Amniotic stem cell (primary cell): ENCODE measurements at places on chromosomes 7 and 10.

GRCh38 chr7:76424413-76425111 lies at the start of gene ZP3:
Gene ZP3, plus strand, starts transcription at chr7:76424950. Its CDS starts 15 bp downstream, at chr7:76424965.
- no peak for DNase-seq

GRCh38 chr10:85459906-85460305 lies 906.7 kb downstream of the GRID1 start:
- no peak for DNase-seq

- DNase-seq: no peak
Measured at GRCh38 chr10:132788831-132789219, 2.9 kb upstream of the NKX6-2 start.

GRCh38 chr7:36547416-36547815 lies 157.8 kb downstream of the ANLN start:
- no peak for DNase-seq

DNA sequence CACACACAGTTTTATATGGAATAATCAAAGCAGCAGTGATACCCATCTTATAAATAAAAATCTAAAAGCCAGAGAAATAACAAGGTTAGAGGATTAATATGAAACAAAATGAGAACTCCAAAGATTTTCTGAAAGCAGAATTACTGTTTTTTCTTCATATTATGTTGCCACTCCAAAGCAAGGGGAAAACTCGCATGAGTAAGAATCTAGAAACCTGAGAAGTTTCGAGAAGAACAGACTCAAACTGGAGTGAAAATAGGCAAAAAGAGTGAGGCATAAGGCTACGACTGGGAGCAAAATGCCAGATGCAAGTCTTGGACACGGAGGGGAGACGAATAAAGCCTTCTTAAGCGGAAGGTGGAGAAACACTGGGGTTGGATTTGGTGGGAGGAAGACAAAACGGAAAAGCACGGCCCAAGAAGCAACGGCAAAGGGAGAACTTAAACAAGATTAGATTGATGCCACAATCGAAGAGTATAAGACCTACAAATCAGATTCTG lies 923 bp downstream of the TNPO3 start:
- no peak for DNase-seq

- no peak for DNase-seq
Measured at GRCh38 chr10:122341141-122341810, 33.2 kb upstream of the PLEKHA1 start.

DNA sequence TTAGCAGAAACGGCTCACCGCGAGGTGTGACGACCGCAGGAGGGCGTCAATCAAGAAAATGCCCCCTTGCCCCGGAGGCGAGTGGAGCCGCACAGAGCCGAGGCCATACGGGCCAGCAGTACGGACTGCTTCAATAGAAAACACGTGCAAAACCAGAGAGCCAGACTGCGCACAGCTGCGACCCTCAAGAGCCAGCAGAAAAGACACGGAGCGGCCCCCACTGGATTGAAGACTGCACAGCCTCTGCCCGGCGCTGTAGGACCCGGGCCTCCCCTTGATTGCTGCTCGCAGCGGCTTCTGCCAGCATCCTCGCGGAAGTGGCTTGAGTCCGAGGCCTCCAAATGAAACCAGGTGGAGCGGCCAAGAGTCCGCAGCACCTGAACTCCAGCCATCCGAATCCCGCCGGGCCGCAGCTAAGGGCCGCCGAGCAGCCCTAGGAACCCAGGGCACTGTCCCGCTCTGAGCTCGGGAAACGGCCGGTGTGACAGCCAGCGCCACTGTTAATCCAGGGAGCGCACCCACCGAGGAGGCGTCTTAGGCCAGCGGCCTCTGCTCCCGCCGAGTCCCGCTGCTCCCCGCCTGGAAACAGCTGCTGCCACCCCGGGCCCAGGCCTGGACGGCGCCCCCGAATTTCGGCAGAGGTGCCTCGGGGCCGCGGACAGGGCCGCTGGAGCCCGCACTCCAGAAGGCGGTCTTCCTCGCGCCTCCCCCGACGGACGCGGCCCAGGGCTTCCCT lies 660 bp upstream of the HHEX start:
- DNase-seq: no peak

DNA sequence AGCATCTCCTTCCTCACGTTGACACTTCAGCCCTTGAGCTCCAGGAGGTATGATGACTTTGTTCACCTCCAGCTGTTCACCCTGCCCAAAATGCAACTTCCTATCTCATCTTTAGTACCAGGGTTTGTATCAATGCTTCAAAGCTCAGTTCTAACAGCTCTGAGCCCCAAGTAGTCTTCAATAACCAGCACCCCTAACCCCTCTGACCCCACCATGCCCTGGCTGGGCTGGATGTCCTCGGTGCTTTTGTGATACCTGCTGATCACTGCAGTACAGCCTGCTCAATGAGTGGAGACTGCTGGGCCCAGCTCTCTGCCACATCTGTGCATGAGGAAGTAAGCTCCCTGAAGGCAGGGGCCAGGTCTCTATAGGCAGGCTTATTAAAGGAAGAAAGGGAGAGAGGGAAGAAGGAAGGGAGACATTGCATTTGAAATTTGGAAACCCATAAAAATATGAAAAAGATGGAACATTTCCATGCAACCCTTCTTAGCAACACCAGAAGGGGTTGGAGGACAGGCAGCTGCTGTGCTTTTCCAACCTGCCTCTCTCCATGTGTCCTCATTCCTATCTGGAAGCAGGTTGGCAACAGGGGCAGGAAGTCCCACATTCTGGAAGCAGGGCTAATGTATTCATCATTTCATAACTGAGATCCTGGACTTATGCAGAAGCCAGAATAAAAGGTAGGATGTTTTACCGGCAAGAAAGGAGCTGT lies 756.1 kb downstream of the GRID1 start:
- no peak for DNase-seq

DNA sequence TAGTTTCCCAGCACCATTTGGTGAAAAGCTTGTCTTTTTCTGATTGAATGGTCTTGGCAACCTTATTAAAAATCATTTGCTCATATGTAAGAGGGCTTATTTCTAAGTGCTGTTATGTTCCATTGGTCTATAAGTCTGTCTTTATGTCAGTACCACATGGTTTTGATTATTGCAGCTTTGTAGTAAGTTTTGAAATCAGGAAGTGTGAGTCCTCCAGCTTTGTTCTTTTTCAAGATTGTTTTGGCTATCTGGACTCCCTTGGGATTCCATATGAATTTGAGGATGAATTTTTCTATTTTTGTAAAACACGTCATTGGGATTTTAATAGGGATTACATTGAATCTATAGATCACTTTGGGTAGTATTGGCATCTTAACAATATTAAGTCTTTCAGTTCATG lies 5.4 kb downstream of the KIF11 start:
- no peak for DNase-seq

- no peak for DNase-seq
Measured at GRCh38 chr7:44569959-44570358, 3.7 kb downstream of the DDX56 start.

DNA sequence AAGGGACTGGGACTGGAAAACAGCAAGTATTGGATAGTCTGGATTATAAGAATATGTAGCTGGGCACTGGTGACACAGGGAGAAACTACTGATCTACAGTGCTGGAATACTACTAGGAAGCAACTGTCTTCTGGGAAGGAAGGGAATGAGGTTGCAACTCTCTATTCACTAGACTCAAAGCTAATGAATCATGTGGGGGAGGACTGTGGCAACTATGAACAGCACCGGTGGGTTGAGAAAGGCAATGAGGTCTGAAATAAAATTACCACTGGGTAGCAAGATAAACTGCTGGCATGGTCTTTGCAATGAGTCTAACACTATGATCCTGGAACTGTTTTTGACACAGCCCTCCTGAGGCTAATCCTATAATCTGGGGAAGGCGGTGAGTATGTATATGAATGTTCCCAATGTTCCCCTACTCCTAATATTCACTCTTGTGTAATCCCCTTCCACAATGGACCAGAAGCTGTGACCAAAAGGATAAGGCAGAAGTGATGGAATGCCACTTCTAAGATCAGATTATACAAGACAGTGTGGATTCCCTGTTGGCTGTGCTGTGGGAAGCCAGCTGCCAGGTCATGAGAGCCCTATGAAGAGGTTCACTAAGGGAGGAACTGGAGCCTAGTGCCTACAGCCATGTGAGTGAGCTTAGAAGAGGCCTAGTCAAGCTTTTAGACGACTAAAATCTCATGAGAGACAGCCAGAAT lies 101.3 kb upstream of the DNAJB12 start:
- DNase-seq: no peak

- no peak for DNase-seq
Measured at GRCh38 chr7:41130086-41130485, 572.8 kb downstream of the INHBA start.

- DNase-seq: no peak
Measured at GRCh38 chr7:19663816-19664462, 44.9 kb downstream of the POLR1F start.

- no peak for DNase-seq
Measured at GRCh38 chr10:58712141-58712540, 199.5 kb downstream of the BICC1 start.

DNA sequence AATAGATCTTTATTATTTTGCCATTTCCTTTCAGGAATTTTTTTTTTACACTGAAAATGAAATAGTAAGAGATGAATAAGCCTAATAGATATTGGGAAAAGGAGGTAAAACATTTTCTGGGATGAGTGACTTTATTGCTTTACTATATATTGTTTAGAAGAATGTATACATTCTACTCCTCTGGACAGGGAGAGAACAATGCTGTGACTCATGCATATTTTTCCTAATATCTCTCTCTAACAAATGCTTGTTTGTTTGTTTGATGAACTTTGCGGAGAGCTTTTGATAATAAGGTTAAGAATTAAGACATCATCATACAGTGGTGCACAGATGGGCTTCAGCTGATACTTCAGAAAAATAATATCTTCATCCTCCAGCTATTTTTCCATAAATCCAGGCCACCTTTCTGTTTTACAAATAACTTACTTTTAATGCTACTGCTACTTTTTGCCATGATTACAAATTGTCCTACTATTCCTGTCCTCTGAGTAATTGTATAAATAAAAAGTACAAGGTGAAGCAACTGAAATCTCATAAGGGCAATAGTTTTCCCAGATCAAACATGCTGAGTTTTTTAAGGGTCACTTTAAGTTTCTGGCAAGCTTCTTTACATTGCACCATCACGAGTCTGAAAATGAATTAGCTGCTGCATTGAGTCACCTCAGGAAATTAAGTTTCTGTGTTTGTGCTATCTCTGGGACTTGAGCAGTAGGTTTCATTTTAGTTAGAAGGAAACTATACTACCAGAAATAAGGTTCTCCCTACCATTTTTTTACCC lies 207.3 kb upstream of the POT1 start:
- DNase-seq: no peak

- no peak for DNase-seq
Measured at GRCh38 chr7:37052705-37053104, 328.4 kb upstream of the AOAH start.

GRCh38 chr10:98339799-98340198 lies 71.8 kb upstream of the LOXL4 start:
- DNase-seq: no peak

- no peak for DNase-seq
Measured at GRCh38 chr7:117153016-117153545, 169.8 kb downstream of the WNT2 start.

- DNase-seq: no peak
Measured at GRCh38 chr7:159118197-159118595, 26.5 kb downstream of the VIPR2 start.

DNA sequence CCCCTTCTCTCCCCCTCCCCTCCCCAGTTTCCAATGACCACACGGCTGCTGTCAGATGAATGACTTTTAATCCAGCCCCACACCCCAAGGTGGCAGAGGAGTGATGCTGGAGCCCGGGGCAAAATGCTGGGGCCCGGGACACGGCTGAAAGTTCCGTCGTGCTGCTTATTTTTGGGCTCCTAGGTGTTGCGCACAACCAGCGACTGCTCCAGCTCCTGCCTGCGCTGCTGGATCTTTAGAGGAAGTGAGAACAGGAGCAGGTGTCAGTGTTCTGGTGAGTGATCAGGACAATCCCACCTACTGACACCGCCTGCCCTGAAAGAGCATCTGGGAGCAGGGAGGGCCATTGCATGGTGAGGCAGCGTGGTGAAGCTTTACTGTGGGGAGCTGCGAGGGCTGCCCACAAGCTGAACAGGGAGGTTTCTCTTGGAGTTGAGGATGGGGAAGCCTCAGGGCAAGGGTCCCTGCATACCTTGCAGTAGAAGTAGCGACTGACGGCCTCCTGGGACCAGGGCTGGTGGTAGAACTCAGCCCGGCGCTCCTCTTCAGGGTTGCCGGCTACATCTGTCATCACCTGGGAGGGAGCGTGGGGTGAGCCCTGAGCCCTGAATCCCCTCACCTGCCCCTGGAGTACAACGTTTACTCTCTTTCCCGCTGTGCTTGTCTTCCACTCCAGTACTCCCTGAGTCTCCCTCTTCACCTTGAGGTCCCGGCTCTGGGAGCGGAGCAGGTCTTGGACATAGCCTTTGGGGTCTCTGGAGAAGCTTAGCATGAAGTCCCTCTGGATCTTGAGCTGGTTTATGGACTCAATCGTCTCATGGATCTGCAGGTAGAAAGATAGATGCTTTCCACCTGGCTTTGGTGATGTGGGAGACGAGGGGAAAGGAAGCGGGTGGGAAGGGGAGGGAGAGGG lies 6.9 kb downstream of the CHPF2 start:
- no peak for DNase-seq

DNA sequence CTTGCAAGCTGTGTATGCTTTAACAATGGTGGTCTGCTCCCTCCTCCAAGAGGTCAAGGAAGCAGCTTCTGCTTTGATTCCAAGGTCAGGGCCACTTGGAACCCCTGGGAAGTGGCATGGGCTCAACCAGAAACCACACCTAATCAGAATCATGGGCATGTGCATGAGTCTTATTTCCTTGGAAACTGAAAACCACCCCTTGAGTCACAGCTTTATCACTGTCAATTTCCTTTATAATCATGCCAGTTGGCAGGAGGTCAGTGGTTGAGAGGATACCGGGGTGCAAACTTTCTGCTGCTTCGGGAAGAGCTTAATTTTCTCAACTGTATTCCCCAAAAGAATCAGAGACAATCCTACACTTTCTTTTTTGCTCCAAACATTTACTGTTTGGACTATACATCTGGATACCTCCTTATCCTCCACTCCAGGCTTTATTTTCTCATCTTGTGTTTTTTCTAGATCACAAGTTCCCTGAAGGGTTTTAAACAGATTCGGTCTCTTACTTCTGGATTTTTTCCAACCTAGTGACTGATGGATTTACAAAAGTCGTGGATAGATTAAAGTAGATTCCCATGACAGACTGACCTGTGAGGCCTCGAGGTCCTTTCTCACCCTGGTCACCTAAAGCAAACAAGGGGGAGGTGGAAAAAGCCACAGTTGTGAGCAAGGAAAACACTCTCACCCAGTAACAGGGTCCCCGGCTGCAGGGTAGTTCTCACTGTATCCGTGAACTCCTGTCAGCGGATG lies 36.0 kb downstream of the COL17A1 start:
- peak; percentile 18 for DNase-seq

GRCh38 chr7:108499566-108499965 lies 26.4 kb downstream of the PNPLA8 start:
- no peak for DNase-seq
